H9 (cell line): ENCODE measurements at places on chromosomes 2 and 18. TPM values are rescaled to one million over a fixed set of nuclear protein-coding genes. Genes with fewer than 3 reads are reported as not detected.

- H3K36me3 ChIP-seq = no peaks in the 10 kb centered on the region
- H3K4me3 ChIP-seq = no peak overlapping the region
- H3K27me3 ChIP-seq = no peaks in the 10 kb centered on the region; the same call in 1 of the 2 replicates
- no peak overlapping the region for H3K27ac ChIP-seq
- DNase-seq = no peak
These were observed 58.2 kb downstream of the BCL2L11 start for GRCh38 chr2:111178730-111179405.

- no peaks in the 10 kb centered on the region for H3K36me3 ChIP-seq
- no peak for DNase-seq
- H3K27me3 ChIP-seq = no peaks in the 10 kb centered on the region
- H3K4me1 ChIP-seq = no peaks in the 10 kb centered on the region
These were observed 1452.6 kb upstream of the ACVR2A start for GRCh38 chr2:146392186-146392585.

- DNase-seq = no peak
- H3K27me3 ChIP-seq = no peaks in the 10 kb centered on the region
- peaks cover 8% of the 10 kb centered on the region; the same call in 1 of the 2 replicates for H3K36me3 ChIP-seq
- peak overlapping the region; percentile 88 for H3K4me3 ChIP-seq
- H3K4me1 ChIP-seq = peaks cover 9% of the 10 kb centered on the region; the same call in 1 of the 2 replicates
- no peak overlapping the region for H3K27ac ChIP-seq
These were observed 126.7 kb downstream of the OSBPL1A start for GRCh38 chr18:24270937-24271380.

DNA sequence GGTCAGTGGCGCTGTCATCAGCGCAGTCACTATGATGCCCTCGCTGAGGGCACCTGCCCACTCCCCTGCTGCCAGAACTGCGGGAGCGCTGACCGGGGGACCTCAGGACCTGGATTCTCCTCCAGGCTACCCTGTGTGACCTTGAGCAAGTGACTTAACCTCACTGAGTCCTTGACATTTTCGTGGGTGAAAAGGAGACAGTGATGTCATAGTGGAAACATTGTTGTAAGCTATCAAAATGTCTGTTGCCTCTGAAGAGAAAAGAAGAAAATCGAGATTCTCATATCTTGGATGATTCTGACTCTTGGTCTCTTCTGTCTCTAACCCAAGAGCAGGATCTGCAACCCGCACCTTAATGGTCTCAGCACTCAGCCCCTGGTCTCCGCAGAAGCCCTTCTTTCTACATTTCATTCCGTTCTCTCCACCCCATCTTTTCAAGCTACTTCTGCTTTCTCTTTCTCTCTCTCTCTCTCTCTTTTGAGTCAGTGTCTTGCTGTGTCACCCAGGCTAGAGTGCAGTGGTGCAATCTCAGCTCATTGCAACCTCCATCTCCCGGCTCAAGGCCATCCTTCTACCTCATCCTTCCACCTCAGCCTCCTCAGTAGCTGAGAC, 978 bp upstream of the TUBA4A start:
- peaks cover 11% of the 10 kb centered on the region; the same call in 1 of the 2 replicates for H3K36me3 ChIP-seq
- peak overlapping the region; percentile 14 for H3K4me3 ChIP-seq
- peaks cover 3% of the 10 kb centered on the region; the same call in 1 of the 2 replicates for H3K4me1 ChIP-seq
- H3K27me3 ChIP-seq = peaks cover 21% of the 10 kb centered on the region
- DNase-seq = no peak
- H3K27ac ChIP-seq = no peak overlapping the region

GRCh38 chr2:27989149-27989548, 98.6 kb downstream of the BABAM2 start:
- DNase-seq = no peak
- H3K4me1 ChIP-seq = no peaks in the 10 kb centered on the region
- no peak overlapping the region for H3K27ac ChIP-seq
- no peak overlapping the region for H3K4me3 ChIP-seq
- no peaks in the 10 kb centered on the region for H3K27me3 ChIP-seq
- no peaks in the 10 kb centered on the region for H3K36me3 ChIP-seq

DNA sequence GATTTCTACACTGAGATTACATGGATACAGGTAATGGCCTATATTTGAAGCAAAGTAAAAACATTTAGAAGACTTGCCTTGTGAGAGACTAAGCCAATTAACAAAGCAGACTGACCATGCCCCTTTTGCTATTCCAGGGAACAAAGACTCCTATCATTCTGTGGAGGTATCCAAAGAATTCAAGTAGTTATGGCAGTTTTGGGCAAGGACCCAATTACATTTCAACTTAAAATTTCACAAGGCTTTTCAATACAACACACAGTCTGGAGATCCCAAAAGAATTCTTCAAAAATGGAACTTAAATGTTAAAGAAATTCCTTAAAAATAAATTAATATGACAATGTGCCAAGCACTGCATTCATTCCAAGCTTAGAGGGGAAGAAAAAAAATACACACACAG, 109.2 kb upstream of the CHRNA1 start:
- no peak for DNase-seq
- H3K36me3 ChIP-seq = peaks cover 27% of the 10 kb centered on the region
- no peaks in the 10 kb centered on the region; the same call in 1 of the 2 replicates for H3K4me1 ChIP-seq
- H3K27ac ChIP-seq = no peak overlapping the region
- no peaks in the 10 kb centered on the region for H3K27me3 ChIP-seq

DNA sequence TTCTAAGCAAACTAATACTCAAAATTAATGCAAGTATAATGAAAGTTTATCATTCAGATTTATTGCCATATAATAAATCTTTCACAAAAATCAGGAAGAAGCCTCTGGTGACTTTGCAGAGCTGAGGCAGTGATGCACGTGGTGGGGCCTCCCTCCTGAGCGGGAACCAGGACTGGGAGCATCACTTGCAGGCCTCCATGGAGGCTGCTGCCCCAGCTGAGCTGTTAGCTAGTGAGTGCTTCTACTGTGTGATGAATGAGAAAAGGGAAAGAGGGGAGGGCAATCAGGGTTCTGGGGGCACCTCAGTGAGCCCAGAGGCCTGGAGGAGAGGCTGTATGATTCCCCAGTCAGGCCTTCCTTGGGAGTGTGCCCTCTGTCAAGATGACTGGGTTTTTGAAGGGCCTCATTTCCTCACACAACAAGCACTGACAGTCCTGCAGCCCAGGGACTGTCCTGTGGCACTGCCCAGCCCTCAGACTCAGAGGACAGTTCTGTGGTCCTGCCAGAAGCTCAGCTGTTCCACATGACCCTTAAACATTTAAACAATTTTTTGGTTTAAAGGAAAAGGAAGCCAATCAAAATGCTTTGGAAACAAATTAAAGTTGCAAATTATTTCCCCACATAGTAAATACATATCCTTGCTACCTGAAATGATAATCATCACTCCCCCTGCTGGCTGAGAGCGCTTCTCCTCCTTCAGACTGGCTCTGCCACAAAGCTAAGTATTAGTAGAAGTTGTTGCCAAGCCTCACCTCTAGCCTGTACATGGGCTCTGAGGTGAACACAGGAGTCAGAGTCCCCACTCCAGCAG, 90.9 kb upstream of the SMAD7 start:
- H3K4me3 ChIP-seq = no peak overlapping the region
- H3K4me1 ChIP-seq = peaks cover 3% of the 10 kb centered on the region; the same call in 1 of the 2 replicates
- H3K27me3 ChIP-seq = no peaks in the 10 kb centered on the region
- peaks cover 23% of the 10 kb centered on the region for H3K36me3 ChIP-seq

DNA sequence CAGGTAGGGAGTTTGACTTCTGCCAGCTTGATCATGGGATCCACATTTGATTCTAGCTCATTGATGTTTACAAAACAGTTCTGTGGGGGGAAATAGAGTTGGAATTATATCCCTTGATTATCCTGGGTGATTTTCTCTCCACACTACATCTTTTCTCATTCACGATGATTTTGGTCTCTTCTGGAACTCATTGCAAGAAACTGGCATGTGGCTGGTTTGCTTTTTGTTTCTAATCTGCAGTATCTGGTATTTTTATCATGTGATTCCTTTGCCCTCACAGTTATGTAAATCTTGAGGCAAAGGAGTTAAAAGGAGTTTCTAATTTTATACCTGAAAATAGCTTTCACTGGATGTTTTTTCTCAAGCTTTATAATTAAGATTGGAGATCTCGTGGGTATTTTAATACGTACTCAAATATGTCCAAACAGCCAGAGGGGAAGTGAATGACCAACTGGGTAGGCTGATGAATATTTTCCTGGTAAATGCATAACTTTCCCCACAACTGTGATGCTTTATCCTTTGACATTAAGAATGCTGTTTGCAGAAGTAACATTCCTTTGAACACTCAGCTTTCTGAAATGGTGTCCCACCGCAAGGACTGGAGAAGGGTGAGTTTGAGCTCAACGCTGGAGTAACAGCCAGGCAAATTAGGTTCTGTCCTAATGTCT, 502.9 kb upstream of the ZEB2 start:
- H3K27me3 ChIP-seq = no peaks in the 10 kb centered on the region
- H3K27ac ChIP-seq = no peak overlapping the region
- H3K4me3 ChIP-seq = no peak overlapping the region
- H3K4me1 ChIP-seq = no peaks in the 10 kb centered on the region; the same call in 1 of the 2 replicates

GRCh38 chr2:169715379-169716237, 18.0 kb upstream of the KLHL23 start:
- H3K4me1 ChIP-seq = no peaks in the 10 kb centered on the region
- peaks cover 9% of the 10 kb centered on the region; the same call in 1 of the 2 replicates for H3K36me3 ChIP-seq
- H3K27me3 ChIP-seq = no peaks in the 10 kb centered on the region
- H3K27ac ChIP-seq = no peak overlapping the region
- DNase-seq = no peak

- H3K4me3 ChIP-seq = peak overlapping the region; percentile 91
- peaks cover 3% of the 10 kb centered on the region; the same call in 1 of the 2 replicates for H3K4me1 ChIP-seq
- peaks cover 28% of the 10 kb centered on the region for H3K36me3 ChIP-seq
- DNase-seq = no peak
These were observed 652 bp downstream of the PPM1B start for GRCh38 chr2:44169155-44169898.

DNA sequence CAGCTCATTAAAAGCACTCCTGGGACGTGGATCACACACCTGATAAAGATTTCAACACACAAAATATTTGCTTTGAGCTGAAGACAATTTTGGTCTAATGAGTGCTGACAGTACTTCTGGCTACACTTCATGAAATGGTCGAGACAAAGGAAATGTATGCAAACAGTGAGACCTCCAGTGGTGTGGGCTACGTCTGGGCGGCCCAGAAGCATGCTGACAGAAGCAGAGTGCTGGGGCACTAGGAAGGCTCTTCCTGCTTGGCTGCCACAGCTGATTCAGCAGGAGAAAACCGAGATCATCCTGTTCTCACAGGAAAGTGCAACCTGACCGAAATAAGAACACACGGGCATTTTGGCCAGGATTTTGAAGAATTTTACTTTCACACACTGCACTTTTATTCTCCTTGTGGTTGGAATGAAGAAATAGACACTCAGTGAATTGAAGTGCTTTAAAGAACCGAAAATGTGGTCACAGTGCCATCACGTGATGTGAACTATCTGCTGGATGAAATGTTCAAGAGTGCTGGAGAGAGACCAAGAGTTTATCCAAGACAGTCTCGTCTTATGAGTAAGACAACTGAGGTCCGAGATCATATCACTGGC, 149.5 kb downstream of the CCBE1 start:
- H3K4me1 ChIP-seq = peaks cover 4% of the 10 kb centered on the region; the same call in 1 of the 2 replicates
- H3K4me3 ChIP-seq = no peak overlapping the region
- no peak overlapping the region for H3K27ac ChIP-seq
- H3K36me3 ChIP-seq = no peaks in the 10 kb centered on the region
- peak; percentile 51 for DNase-seq

DNA sequence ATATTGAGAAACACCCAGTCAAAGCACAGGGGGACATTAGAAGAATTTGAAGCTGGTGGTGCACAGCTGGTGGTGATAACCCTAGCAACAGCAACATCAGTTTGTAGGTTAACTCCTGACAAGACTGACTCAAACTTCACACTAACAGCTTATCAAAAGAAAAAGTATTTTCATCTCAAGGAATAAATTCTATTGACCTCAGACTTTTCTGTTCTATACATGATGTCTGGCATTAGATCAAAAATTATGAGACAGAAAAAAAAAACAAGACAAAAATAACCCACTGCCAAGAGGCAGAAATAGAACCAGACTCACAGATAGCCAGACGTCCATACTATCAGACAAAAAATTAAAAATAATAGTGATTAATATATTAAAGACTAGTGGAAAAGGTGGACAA, 126.1 kb downstream of the COL6A3 start:
- no peaks in the 10 kb centered on the region for H3K4me1 ChIP-seq
- H3K27ac ChIP-seq = no peak overlapping the region
- no peaks in the 10 kb centered on the region for H3K36me3 ChIP-seq
- no peak for DNase-seq
- H3K27me3 ChIP-seq = no peaks in the 10 kb centered on the region

M1AP gene
- 5.5 and 7.6 TPM in 2 replicates for total RNA-seq

PUS10 gene
- 2.3 TPM in 2 replicates for total RNA-seq

IL1RL2 gene
- total RNA-seq = not detected in 2 replicates

HRH4 gene
- not detected in 2 replicates for total RNA-seq
